Suprapubic skin (tissue), 4 donors: ENCODE measurements at places on chromosomes 12 and 14.

GRCh38 chr12:2550561-2551411 is 244.0 kb upstream of the FKBP4 start:
- no peak for DNase-seq

DNA sequence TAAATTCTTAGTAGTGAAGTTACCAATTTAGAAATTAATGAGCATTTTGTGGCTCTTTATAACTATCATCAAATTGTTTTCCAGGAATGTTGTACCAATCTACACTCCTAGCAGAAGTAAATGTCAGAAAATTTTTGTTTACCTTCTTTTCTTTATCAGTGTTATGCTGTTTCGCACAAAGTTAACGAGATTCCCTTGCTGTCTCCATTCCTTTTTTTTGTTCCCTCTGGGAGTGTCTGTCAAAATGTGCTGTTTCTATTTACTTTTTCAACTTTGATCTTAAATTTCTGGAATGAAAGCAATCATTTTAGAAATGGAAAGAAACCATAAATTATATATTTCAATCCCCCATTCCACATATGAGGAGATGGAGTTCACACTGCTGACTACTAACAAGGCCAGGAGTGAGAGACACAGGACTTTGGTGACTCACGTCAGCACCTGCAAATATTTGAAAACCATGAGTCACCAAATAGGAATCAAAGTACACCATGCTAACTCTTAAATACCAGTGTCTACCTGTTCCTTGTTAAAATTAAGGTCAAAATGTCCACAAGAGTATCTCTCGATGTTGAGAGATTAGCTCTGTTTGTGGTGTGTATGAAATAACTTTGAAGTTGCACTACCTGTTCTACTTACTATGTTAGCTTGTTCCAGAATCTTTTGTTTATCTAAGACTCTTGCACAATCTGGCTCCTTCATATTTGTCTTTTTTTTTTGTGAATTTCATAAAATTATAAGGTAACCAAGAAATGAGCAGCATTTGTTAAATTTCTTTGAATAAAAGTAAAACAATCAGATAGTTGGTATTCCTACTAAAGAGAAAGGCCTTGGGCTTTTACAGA is 106.0 kb downstream of the RMST start:
- DNase-seq: no peak

- no peak for DNase-seq
Measured at GRCh38 chr12:54859502-54859901, 5.2 kb downstream of the MUCL1 start.

DNA sequence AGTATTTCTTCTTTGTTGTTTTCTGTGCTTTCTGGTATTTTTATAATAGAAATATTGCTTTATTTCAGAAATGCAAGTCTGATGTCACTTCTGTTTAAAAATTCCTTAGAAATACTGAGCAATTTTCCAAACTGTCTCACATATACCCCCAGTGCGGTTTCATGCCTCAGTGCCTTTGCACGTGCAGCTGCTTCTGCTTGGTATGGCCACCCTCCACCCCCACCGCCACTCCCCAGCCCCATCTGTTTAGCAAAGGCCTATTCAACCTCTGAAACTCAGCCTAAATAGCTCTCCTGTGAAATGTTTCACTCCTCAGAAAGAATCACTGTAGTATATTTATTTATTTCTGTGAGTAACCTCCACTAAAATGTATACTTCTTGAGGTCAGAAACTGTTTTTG is 52.3 kb downstream of the PPM1H start:
- DNase-seq: no peak

GRCh38 chr12:89247541-89247942 is 104.8 kb downstream of the DUSP6 start:
- no peak for DNase-seq

DNA sequence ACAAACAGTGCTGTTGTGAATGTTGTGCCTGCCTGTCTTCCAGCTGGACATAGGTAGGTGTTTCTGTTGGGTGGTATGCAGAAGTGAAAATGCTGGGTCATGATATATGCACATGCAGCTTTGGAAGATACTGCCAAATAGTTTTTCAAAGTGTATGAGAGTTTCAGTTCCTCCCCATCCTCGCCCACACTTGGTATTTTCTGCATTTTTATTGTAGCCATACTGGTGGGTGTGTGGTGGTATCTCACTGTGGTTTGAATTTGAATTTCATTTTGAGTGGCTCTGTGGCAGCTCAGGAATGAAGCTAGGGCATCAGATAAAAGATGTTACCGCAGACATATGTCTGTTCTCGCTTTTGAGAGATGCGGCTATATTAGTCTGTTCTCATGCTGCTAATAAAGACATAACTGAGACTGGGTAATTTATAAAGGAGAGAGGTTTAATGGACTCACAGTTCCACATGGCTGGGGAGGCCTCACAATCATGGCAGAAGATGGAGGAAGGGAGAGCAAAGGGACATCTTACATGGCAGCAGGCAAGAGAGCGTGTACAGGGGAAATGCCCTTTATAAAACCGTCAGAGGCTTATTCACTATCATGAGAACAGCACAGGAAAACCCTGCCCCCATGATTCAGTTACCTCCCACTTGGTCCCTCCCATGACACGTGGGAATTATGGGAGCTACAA is 183.1 kb downstream of the CAND1 start:
- DNase-seq: no peak

DNA sequence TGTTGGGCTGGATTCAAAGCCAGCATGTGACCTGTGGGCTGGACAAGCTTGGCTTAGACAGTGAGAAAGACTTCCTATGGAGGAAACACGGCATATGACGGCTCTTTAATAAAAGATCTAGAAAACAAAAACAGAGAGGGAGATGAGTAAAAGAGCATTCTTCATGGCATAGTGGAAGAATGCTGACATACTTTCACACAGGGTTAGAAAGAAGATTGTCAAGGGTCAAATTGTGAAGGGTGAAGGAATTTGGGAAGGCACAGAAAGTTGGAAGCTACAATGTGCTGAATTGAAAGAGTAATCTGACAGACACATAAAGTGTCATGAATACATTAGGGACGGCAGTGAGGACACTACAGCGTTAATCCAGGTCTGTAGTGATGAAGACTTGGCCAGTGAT is 63.4 kb downstream of the GALNT4 start:
- no peak for DNase-seq

- DNase-seq: no peak
Measured at GRCh38 chr12:16473610-16474326, 126.3 kb downstream of the MGST1 start.

DNA sequence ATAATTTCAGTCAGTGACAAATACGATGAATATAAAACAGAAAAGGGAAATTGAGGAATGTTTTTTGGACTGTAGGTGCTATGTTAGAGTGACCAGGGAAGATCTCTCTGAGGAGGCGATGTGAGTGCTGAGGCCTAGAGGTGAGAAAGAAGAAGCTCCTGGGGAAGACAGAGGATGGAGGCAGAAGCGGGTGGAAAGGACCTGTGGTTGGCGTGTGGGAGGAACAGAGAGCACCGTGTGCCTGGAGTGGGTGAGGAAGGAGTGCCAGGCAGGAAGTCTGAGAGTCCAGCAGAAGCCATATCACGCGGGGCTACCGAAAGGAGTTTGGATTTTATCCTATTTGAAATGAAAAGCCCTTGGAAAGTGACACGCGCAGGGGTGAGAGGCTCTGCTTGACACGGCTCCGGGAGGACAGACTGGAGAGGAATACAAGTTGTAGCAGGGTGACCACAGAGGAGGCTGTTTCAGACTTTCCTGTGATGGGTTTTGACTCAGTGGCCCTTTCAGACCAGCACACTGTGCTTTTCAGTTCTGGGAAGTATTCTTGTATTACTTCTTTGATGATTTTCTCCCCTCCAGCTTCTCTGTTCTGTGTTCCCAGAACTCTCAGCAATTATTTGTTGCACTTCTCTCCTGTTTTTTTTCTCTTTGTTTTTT is 96.9 kb downstream of the VRK1 start:
- DNase-seq: no peak

DNA sequence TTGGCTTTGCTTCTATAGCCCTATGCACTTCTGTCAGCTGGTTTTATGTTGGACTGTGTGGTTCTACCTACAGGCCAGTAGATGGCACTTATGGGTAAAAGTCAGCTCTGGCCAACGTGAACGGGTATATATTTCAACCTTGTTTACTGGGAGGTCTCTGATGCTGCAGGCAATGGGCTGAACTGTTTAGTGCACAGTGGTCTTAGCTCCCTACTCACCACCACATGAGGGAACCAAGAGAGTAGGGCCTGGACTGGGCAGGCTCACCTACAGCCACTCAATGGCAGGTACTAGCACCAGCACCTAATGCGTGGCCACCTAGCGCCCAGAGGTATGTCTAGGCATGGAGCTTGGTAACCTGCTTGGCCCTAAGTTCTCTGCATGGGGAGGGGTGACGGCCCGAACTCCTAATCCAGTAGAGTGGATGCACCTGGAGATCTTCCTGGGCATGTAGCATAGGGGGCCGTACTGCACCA is 481.8 kb downstream of the TMEM117 start:
- DNase-seq: no peak

DNA sequence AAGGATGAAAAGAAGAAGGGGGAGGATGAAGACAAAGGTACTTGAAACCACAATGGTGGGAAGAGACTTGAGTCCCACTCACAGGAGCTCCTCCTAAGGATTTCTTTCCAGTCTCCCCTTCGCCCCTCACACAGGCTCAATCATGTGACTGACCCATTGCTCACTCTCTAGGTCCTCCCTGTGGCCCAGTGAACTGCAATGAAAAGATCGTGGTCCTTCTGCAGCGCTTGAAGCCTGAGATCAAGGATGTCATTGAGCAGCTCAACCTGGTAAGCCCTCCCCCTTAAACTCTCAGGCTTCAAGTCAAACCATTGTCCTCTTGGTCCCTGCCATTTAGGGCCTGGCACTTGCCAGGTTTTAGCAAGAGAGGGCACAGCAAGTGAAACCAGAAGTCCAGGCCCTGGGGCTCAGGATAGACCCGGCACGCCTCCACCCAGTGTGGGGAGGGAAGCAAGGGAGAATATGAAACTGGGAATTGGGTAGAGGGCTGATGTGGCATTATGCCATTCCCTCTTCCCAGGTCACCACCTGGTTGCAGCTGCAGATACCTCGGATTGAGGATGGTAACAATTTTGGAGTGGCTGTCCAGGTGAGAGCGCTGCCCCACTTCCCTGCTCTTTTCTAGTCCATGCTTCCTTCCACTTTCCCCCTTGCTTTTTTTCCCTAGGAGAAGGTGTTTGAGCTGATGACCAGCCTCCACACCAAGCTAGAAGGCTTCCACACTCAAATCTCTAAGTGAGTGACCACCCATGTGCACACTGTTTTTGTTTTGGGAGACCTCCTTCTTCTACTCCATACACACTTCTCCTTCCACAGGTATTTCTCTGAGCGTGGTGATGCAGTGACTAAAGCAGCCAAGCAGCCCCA is 1.8 kb downstream of the PSME1 start:
- no peak for DNase-seq

DNA sequence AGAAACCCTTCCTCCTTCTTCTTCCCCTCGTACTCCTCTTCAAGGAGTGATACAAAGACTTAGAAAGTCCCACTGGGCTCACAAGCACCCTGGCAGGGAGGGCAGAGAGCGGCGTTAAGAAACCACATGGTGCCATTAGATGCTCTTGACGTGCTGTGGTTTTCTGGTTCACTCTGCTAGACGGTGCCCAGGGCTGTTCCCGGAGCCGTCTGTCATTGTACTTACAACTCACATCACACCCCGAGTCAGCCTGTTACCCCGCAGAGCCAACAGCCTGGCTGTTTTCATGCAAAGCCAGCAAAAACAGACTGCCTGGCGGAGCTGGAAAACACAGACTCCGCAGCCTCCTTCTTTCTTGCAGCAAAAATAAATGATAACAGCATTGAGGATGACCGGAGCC is 232.6 kb upstream of the TBX3 start:
- DNase-seq: no peak

DNA sequence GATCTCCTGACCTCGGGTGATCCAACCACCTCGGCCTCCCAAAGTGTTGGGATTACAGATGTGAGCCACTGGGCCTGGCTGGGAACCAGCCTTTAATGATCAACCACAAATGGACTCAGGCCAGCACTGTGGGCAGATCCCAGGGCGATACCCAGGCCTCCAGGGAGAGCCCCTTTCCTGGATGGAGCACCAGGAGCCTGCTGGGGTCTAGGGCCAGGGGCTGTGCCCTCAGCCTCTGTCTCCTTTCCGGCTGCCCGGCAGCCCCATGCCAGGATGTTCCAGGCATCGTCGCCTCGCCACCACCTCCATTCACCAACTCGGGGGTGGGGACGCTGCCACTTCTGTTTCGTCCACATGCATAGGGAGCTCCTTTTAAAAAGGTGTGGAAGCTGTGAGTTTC is 2.3 kb downstream of the ADGRD1 start:
- DNase-seq: no peak

DNA sequence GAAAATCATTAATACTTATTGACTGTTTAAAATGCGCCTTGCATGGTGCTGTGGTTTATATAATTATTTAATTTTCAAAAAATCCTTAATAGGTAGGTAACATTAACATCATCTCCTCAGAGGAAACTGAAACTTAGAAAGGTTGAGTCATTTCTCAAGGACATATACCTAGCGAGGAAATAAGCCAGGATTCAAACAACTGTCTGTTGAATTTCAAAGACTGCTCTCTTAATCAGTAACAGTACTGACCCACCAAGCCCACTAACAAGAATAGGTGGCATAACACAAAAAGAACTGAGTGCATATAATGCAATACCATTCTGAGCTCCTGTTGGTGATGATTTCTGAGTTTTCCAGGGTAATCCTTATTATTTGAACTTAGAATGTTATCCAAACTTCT is 174.3 kb downstream of the SOX5 start:
- DNase-seq: no peak

GRCh38 chr14:101119830-101120571 is 216.5 kb upstream of the RTL1 start:
- no peak for DNase-seq

DNA sequence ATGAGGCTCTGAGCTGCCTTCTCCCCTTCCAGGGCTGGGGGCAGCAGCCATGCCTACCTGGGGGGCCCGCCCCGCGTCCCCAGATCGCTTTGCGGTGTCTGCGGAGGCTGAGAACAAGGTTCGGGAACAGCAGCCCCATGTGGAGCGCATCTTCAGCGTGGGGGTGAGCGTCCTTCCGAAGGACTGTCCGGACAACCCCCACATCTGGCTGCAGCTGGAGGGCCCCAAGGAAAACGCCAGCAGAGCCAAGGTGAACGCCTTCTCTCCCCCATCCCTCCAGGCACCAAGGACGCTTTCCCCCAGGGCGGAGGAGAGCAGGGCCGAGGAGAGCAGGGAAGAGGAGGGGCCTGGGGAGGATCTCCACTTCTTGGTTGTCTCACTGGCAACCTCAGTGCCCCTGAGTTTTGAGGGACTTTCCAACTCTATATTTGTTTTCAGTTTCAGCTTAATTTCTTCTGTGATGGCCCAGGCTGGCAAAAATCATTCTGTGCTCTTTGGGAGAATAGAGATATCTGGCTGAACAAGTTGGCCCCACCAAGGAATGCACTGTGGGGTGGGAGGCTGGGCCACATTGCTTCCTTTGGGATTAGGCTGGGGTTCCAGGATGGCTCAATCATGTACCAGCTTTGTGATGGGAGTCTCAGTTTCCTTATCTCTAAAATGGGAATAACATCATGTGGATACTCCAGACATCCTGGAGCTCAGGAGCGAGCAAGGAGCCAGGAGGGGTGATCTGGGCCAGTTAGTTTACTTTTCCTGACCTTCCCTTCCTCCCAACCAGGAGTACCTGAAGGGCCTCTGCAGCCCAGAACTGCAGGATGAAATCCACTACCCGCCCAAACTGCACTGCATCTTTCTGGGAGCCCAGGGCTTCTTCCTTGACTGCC is 1.2 kb downstream of the KHNYN start:
- no peak for DNase-seq

- no peak for DNase-seq
Measured at GRCh38 chr14:33726685-33727084, 224.2 kb downstream of the EGLN3 start.
